Stimulated activated CD4-positive, alpha-beta T cell treated with anti-CD3 and anti-CD28 coated beads, Interleukin-1b, Interleukin-23, amount 100 ng/mL, for 1 hour (primary cell): ENCODE measurements at places on chromosomes 2 and 18.
A peak's percentile ranks its signal among the peaks of the same experiment; 100 is the strongest.

GRCh38 chr2:118801151-118801550 is 46.3 kb downstream of the EN1 start:
- no peak for DNase-seq

DNA sequence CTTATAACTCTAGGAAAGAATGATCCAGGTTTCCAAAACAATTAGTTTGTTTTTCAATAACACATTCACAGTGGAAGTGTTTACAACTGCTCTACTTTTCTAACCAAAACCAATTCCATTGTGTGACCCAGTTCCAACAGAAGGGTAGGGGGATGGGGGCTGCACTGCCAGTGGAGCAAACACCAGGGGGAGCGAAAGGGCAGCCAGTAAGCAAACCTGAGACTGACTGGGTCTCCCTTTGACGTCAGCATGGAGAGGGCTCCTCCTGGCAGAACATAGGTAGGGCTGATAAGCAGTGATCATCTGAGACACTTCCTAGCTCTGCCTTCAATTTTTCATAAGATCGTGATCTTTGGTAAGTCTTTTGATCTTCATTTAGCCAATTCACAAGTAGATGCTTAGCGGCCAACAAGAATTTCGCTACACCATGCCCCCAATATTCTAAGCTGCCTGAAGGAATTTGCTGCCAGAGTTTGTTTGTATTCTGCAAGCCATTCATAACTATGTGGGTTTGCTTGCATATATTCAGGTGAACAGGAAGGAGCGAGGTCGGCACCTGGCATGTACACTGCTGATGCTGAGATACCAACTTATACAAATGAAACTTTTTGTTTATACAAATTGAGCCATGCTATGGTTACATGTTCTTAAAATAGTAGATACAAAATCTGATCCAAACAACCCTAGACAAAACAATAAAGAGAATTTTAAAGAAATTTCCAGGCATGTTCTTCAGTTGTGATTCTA is 45.9 kb downstream of the ST6GAL2 start:
- no peak for DNase-seq

- DNase-seq: no peak
Measured at GRCh38 chr2:109654326-109655050, 40.3 kb downstream of the SOWAHC start.

GRCh38 chr2:173187941-173188788 is 112.5 kb downstream of the MAP3K20 start:
- no peak for DNase-seq

DNA sequence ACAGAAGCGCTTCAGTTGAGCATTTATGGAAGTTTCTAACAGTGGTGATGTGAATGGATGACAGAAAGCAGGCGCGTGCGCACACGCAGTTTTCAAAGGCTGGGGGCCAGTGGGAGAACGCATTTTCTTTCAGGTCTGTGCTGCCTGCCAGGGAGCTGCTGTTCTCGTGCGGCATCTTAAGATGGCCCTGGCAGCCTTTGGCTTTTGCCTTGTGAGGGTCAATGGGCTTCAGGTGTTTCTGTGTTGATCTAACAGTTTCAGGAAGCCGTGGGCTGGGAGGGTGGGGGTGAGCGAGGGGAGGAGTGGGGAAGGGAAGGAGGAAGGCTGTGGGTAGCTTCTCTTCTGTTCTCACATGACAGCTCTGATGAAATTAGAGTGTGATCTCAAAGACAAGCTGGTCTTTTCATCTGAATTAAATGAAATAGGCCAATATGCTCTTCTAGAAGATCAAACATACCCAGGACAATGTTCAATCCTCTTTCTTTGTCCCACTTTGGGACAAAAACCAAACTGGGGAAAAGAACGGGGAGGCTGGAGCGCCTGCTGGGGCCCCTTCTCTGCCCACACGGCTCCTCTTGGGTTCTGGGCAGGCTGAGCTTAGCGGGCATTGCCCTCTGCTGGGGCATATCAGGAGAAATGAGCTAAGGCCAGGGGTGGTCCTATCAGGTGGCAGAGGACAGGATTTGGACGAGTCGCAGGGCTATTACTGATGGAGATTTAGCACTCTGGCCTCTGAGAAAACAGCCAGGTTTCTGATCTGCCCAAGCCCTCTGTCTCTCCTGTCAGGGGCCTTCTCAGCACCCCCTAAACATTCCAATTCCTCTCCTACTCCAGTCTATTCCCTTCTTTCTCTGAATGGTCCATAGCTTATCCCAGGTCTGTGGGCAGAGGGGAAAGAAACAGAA is 126.2 kb upstream of the LGALSL start:
- peak; percentile 23 for DNase-seq

GRCh38 chr2:121944072-121944831 is 188.8 kb downstream of the TSN start:
- DNase-seq: no peak

DNA sequence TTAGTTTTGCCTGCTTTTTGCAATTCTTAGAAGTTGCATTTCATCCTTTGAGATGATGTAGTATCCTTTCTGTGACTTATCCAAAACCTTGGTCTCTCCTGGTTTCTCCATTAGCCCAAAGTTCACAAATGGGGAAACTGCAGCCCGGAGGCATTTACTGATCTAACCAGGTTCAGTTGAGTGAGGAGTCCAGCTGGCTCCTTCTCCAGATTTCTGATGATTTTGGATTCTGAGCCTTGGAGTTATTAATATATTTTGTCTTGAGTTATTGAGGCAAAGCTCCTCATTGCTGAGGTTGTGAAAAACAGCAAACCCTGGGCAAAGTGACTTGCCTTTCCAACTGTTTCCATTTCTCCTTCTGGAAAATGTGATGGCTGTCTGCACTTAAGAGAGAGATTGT is 1.7 kb downstream of the SLC1A4 start:
- DNase-seq: no peak

DNA sequence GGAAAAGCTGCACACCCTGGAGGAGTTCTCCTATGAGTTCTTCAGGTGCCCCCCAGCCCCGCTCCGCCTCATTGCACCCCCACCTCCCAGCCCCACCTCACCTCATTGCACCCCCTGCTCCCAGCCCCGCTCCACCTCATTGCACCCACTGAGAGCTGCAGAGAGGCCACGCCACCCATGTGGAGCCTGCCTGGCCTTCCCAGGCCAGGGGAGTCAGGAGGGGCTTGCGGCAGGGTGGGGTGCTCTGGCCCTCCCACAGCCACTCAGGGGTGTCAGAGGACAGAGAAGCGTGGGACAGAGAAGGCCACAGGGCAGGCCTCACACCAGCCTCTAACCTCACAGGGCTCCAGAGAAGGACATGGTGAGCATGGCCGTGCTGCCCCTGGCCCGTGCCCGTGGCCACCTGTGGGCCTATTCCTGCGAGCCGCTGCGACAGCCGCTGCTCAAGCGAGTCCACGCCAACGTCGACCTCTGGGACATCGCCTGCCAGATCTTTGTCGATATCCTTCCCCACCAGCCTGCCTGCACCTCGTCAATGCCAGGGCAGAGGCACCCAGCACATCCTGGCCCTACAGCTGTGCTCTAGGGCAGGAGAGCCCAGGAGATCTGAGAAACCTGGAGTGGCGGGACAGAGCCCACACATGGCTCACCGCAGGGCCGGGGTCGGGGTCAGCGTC is 15.0 kb upstream of the GPR17 start:
- DNase-seq: no peak
